ENCODE measurements at places on chromosomes 2 and 18.

DNA sequence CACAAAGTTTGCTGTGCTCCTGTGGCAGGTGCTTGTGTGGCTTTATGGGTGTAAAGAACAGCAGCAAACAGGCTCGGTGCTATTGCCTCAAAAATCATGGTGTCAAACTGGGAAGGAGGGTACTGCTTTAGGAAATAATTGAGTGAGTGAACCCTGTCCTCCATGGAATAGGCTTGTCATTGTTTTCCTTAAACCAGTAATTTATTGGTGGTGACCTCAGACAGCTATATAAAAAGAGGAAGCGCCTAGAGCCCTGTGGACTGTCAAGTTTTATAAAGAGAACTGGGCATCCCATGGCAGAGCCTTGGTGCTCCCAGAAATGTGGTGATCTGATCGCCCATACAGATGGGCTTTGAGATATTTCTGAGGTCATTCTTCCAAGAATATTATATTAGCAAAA is 4.7 kb upstream of the CXCR4 start:
- no peak for DNase-seq

- DNase-seq = peak; percentile 38
Measured at GRCh38 chr2:67076239-67076624, 320.9 kb upstream of the ETAA1 start.

GRCh38 chr2:109210431-109211200 is 81.6 kb downstream of the SH3RF3 start:
- no peak for DNase-seq

DNA sequence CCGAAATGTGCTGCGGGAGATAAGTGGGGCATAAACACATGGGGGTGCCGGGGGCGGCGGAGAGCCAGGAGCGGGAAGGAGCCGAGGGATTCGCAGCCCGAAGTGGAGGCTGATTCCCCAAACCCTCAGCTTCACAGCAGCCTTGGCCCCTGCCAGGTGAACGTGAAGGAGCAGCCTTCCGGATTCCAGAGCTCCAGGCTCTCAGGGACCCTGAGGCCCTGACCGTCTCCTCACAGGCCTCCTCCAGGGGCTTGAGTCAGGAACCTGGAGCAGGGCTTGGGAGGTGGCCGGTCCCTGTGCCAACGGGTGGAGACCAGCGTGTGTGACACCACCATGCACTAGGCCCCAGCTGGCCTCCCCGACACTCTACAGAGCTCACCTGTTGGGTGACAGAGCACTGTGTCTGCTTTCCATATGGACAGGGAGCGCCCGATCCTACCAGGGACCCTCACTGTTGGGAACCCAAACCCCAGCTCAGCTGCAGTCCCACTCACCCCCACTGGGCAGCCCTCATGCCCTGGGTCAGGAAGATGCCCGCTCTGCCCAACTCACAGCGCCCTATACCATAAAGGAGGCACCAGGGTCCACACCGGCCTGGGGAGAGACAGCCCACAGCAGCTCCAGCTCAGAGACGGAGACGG is 117.6 kb upstream of the OTOS start:
- no peak for DNase-seq

DNA sequence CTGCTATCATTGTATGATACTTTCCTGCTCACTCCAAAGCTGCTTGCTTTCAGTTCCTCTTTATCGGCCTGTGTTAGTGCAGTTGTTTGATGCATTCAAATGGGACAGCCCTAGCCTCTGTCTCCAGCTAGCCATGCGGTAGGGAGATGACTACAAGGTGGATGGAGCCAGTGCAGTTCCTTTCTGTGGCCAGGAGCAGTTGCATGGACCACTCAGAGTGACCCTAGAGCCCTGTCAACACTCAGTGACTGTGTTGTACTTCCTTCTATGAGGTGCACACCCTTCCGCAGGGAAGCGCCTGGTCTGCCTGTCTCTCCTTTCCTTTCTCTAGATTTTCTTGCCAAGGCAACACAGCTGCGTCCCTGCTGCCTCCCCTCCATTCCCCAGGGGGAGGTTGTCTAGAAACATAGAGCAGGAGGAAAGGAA is 33.8 kb downstream of the KCNS3 start:
- no peak for DNase-seq

- no peak for DNase-seq
Measured at GRCh38 chr2:14700753-14701152, 68.2 kb downstream of the LRATD1 start.

DNA sequence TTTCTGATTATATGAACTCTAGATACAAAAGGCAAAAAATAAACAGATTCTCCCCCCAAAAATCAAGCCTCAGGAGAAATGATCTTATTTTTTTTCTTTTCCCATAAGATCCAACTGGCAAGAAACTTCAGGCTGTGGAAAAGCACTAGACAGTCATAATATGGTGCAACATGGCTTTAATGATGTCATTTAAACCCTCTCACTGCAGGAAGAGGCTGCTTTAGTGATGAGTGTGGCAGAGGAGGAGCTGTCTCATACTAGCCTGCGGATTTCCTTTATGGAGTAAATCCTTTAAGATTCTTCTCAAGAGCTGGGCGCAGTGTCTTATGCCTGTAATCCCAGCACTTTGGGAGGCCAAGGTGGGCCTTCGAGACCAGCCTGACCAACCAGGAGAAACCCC is 83.3 kb upstream of the CD28 start:
- DNase-seq = no peak

GRCh38 chr2:54680397-54681041 is 42.9 kb upstream of the EML6 start:
- DNase-seq = no peak

- DNase-seq = no peak
Measured at GRCh38 chr2:220377482-220378155, 750.2 kb downstream of the SLC4A3 start.

GRCh38 chr2:240624950-240625621 is at the start of gene GPR35:
TSS of gene GPR35 (plus strand) at chr2:240625480. CDS start at chr2:240629953, 4,473 bp downstream.
- no peak for DNase-seq

- no peak for DNase-seq
Measured at GRCh38 chr2:122535960-122536505, 780.6 kb downstream of the TSN start.

GRCh38 chr2:42028571-42029148 is 19.2 kb upstream of the PKDCC start:
- DNase-seq = no peak

DNA sequence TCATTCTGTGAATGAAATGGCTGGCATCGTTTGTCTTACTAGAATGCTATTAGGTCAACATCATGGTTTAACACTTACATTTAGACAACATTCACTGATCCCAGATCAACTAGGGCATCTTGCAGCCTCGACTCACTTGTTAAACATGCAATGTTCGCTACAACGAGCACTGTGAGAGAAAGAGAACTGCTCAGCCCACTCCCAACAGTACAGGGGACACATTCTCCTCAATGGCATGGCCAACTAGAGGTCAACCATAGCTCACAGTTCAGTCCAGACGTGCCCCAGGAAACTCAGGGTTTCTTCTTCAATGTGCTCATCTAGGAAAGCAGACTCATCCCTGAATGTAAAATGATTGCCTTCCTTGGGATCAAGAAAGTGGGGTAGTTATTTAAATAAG is 5.9 kb downstream of the WIPF1 start:
- DNase-seq = no peak

DNA sequence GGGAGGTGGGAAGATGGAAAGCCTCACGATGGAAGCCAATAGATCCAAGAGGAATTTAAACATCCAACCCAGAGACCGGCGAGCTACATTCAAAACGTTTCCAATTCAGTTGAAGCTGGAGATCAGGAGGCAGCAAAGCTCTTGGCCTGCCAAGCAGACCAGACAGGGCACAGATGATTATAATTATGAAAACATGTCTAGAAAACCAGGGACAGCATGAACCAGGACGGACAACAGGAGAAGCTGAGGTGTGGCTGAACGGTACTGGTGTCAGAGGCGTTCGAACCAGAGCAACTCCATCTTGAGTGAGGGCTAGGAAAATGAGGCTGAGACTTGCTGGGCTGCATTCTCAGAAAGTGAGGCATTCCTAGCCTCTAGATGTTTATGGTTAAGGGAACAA is 102.2 kb upstream of the CCDC150 start:
- DNase-seq = no peak

DNA sequence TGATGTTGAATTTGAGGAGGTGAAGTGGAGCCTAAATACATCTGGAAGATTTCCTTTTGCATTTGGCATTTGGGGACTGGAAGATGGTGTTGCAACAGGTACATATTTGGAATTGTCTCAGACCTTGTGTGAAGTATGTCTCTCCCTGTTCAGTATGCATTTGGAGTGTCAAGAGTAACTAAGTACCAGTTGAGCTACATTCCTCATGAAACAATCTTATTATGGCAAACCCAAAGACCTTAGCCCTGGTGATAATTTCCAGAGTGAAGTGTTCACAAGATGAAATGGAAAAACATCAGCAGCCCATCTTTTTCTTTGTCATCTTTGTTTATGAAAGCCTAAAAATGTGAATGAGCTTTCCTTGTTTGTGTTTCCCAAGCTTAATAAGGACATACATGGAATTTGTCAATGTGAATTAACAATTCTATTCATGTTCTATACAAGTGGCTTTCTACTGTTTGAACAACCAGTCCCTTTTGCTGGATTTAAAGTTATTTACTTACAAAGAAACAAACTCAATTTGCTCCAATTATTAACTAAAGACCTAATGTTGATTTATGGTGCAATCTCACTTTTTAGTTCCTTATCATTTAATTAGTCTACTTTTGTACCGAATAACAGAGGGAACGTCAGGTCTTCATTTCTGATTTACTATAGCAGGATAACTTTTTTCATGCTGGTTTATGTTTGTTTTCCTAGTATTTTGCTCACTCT is 42.1 kb upstream of the PPP1R1C start:
- no peak for DNase-seq

DNA sequence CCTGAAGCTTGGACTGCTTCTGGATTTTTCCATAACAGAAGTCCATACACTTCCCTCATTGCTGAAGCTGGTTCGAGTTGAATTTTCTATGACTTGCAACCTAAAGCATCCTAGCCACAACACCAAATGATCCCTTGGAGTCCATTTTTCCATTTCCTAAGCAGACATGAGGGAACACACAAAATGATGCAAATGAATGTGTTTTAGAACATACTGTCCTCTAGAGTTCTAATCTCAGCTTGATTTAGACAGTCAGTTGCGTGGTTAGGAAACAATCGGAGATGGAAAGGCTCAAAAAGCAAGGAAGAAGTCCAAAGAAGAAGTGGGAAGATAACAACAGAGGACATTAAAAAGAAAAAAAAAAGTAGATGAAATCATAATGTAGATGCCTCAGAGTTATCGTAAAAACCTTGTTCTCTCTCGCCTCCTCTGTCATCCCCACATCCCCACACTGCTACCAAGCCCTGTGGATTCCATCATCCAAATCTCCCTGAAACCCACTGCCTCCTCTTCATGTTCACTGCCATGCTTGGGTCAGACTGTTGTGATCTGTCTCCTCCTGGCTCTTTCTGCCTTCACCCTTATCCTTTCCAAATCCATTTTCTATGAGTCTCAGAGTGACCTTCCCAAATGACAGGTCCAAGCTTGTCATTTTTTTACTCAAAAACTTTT is 58.4 kb downstream of the TMEM247 start:
- no peak for DNase-seq

DNA sequence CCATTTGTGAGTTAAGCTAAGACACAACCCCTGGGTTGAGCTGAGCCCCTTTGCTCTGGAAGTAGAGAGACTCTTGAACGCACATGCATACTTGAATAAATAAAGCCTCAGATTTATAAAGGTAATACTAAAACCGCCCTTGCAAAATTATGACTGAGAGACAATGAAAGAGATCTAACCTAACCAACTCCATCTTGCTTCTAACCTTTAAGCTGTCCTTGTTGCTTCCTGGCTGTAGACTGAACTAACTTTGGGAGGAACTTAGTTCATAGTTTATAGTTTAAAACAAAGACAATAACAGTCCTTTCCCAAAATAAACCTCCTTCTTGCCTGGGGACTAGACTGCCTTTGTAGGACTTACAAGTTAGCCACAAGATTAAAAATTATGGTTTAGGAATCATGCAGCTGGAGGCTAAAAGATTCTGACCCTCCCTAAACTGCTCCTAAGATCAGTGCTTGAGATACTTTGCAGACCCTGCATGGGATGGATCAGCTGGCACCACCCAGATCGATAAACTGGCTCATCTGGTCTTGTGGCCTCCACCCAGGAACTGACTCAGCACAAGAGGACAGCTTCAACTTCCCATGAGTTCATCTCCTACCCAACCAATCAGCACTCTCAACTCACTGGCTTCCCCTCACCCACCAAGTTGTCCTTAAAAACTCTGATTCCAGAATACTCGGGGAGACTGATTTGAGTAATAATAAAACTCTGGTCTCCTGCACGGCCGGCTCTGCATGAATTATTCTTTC is 240.2 kb upstream of the SLC14A2 start:
- no peak for DNase-seq

DNA sequence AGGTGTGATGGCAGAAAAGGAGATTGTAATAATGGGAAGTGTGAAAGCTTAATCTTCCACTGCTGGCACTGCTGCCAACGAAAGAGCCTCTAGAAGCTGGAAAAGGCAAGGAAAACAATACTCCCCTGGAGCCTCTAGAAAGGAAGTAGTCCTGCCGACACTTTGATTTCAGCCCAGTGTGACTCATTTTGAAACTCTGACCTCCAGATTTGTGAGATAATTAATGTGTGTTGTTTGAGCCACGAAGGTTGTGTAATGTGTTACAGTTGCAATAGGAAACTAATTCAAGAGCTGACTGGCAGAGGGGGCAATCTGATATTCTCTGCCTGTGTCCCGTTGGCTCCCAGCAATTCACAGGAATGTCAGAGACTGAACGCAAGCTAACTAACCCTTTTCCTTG is 219.2 kb upstream of the UBE2E3 start:
- DNase-seq = no peak

DNA sequence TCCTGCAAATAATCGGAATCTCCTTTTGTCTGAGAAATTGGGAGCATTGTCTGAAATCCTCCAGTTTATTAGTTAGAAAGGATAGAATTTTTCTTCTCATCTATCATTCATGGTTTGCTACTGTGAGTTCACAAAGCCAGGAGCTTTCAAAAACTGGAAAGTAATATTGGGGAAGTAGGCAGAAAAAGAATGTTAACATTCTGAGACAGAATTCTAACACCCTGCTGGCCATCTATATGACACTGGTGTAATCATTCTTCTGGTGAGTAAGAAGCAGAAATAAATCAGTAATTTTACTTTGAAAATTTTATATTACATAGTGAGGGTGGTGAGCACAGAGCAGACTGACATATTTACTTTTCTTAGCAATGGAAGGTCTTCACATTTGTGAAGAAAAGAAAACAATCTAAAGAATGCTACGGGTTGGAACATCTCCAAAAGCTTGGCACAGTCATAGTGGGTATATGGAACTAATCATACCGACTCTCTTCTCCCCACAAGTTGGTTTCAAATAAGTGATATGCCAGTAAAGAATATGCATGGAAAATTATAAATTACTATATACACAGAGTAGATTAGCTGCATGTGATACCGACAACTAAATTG is 344.9 kb downstream of the LPIN1 start:
- DNase-seq = no peak

- DNase-seq = peak; percentile 56
Measured at GRCh38 chr2:171432969-171433762, 624 bp downstream of the METTL8 start.

DNA sequence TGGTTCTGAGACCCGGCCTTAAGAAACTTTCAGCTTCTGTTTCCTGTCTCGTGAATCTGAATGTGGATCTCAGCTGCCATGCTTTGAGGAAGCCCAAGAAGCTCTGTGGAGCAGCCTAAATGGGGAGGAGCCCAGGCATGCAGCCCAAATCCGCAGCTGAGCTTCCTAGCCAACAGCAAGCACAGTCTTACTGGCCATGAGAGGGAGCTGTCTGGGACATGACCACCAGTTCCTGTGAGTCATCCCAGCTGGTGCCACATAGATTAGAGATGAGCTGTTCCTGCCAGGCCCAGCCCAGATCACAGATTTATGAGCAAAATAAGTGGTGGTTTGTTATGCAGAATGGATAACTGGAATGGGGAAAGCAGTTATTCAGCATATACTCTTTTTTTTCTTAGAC is 224.4 kb upstream of the APCDD1 start:
- no peak for DNase-seq

- DNase-seq = no peak
Measured at GRCh38 chr2:77469106-77469505, 53.1 kb downstream of the LRRTM4 start.

Measured in DMS79 (cell line).